ENCODE measurements at places on chromosomes 5 and 9.

GRCh38 chr9:108802967-108803366, 52.8 kb downstream of the ACTL7B start:
- DNase-seq: no peak

DNA sequence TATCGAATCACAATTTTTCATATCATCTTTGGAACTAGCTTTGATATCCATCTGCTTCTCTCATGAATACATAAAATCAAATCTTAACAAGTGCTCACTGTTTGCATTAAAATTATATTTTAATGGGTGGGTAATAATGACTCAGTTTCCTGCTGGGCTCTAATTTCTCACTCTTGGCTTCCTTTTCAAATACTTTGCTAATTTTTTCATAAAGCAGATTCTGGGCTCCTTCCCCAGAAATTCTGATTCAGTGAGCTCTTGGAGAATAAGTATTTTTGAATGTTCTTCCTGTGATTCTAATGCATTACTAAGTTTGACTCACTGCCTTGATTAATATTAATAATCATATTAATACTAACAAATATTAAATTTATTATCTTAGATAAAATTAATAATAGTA, 48.9 kb downstream of the YIPF5 start:
- no peak for DNase-seq

DNA sequence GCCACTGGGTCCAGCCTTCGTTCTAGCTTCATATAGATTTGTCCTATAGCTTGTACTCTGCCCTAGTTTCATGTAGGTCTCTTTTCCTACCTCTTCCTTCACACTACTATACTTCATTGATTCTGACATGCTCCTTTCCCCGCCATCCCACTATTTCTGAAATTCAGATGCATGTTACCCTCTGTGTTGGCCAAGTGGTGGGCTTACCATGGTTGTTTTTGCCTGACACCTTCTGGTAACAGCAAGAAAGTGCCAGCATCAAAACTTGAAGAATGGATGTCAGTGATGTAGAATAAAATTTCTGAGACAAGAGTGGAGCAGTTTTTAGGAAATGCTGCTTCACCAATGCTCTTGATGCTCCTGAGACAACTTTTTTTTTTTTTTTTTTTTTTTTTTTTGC, 19.5 kb upstream of the SERINC5 start:
- DNase-seq: peak; percentile 78

DNA sequence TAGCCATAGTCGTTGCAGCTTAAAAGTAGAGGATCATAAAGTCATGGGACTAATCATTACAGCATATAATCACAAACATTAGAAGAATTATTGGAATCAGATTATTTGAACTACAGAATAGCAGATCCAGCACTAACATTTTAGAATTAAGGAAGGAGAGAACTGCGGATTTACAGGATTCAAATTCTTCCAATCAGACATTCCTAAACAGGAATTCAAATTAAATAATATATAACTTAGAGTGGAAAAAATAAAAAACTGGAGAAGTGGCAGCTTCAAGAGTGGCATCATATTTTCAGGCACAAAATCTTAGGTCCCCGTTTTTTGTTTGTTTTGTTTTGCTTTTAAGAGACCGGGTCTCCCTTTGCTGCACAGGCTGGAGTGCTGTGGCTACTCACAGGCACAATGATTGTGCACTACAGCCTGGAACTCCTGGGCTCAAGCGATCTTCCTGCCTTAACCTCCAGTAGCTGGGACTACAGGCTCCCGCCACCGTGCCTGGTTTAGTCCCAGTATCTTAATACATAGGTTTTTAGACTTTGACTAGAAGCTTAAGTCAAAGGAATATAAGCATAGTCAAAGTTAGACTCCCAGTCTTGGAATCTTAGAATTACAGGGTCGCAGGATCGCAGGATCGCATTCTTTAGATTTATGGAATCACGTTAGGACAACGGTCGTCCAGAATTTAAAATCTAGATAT, 2.1 kb upstream of the FOXE1 start:
- no peak for DNase-seq

DNA sequence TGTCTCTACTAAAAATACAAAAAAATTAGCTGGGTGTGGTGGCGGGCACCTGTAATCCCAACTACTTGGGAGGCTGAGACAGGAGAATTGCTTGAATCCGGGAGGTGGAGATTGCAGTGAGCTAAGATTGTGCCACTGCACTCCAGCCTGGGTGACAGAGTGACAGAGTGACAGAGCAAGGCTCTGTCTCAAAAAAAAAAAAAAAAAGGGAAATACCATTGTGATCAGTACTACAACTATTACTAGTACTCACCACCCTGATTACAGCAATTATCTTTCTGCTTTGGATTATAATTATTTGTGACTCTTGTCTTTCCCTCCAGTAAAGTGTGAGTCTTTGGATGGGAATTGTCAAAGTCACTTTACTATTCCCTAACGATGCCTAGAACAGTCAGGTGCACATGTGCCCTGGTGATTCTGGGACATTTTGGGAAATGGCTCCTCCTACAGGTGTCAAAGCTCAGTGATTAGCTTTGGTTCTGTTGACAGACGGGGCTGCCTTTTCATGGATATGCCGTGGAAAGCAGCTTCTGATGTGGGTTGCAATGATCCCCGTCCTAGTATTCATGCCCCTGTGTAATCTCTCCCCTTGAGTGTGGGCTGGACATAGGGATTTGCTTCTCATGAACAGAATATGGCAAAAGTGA, 31.8 kb upstream of the FRRS1L start:
- DNase-seq: peak; percentile 25

- DNase-seq: no peak
Observed at GRCh38 chr9:86534572-86535258, 180.5 kb upstream of the TUT7 start.

- no peak for DNase-seq
Observed at GRCh38 chr5:80930940-80931339, 29.2 kb upstream of the RASGRF2 start.

GRCh38 chr5:123451047-123451446, 27.8 kb upstream of the CEP120 start:
- DNase-seq: no peak

- no peak for DNase-seq
Observed at GRCh38 chr9:27766073-27766835, 193.0 kb upstream of the C9orf72 start.

- DNase-seq: no peak
Observed at GRCh38 chr5:73494721-73495120, 3.5 kb upstream of the BTF3 start.

GRCh38 chr5:95643152-95643551, 3.4 kb upstream of the RFESD start:
- no peak for DNase-seq

GRCh38 chr9:138043061-138043410, 165.5 kb downstream of the CACNA1B start:
- DNase-seq: no peak

GRCh38 chr5:10699987-10700386, 61.0 kb downstream of the DAP start:
- no peak for DNase-seq

GRCh38 chr5:168707716-168708695, 128.8 kb upstream of the PANK3 start:
- no peak for DNase-seq

DNA sequence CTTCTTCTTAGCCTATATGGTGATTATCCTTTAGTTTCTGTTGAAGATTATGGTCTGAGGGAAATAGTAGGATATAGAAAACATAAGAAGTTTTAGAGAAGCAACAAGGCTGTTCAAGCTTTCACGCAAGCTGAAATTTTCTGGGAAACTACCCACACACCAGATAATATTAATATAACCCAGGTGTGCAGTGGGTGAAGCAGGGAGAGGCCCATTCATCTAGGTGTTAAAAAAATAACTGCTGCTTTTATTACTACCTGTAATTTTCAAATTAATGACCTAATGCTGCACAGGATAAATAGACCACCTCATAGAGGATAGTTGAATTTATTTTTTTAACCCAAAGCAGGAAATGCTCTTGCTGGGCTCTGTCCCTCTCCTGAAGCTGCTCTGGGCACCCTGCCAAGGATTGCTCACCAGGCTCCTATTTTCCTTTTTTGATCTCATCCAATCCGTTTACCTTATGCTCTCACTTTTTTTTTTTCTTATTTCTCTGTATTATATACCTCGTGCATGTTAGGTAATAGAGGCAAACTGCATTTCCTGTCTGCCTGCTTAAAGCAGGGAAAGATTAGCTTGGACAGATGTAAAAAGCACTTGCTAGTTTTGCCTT, 124.3 kb upstream of the SLC12A2 start:
- no peak for DNase-seq

DNA sequence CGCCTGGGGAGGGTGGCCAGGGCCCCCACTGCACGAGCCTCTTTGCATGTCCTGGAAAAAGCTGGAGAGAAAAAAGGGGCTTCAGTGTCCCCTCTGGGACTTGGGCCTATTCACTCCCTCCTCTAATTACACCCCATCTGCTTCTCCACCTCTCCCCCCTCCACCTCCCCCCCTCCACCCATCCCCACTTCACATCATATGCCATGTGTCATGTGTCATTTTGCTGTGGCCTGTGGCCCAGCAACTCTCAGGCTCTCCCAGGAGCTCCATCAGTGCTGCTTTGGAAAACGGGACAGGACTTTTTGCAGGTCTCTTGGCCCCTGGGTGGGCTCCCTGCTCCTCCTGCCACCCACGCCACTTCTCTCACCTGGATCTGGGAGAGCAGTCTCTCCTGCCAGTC, 68.7 kb downstream of the NTNG2 start:
- no peak for DNase-seq

DNA sequence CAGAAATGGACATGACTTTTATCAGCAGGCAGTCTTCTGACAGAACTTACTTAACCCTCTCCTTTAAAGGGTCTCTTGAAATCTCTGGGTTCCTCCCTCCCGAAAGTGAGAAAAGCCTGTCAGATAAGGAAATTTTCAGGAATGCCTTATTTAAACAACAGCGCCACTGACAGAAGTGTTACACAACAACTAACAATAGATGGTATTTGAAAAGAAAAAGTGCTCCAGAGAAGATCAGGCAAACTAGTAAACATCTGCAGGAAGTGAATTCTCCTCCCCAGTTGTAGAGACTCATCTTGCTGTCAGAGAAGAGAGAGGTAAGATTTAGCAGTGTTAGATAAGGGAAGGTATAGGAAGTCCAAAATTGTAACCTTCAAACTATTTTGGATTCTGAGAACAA, 107.2 kb upstream of the NFIL3 start:
- DNase-seq: peak; percentile 89

- DNase-seq: no peak
Observed at GRCh38 chr9:127351182-127352166, 45.5 kb upstream of the SLC2A8 start.

DNA sequence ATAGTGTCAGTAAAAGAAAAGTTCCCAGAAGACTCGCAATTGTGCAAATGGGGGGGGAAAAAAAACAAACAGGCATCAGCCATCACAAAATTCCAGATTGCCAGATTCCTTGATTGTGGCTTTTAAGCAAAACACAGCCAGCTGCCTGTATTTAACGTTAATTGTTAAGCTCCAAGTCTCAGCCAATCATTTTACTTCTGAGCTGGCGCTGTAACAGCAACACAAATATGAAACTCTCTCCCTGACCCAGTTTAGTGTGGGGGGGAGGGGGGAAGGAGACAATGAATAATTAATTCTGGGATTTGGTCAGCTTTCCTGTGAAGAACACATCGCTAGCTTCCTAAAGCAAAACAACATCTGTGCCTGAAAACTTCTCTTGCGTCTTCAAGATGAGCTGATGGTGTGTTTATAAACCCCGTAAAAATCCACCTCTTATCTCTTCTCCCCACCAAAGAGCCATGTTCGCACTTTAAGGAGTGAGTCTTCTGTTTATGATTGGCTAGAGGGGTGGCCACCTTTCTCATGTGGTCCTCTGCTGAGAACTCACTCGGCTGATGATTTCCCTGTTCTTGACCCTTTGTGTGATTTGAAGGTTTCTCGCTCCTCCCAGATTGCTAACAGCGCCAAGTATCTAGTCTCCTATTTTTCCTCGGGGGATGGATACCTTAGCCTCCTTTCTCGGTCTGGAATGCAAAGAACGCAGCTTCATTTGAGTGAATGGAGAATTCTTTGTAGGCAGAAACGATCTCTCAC, 160.2 kb upstream of the DAPK1 start:
- DNase-seq: peak; percentile 96

- no peak for DNase-seq
Observed at GRCh38 chr5:37757980-37758582, 81.8 kb downstream of the GDNF start.

DNA sequence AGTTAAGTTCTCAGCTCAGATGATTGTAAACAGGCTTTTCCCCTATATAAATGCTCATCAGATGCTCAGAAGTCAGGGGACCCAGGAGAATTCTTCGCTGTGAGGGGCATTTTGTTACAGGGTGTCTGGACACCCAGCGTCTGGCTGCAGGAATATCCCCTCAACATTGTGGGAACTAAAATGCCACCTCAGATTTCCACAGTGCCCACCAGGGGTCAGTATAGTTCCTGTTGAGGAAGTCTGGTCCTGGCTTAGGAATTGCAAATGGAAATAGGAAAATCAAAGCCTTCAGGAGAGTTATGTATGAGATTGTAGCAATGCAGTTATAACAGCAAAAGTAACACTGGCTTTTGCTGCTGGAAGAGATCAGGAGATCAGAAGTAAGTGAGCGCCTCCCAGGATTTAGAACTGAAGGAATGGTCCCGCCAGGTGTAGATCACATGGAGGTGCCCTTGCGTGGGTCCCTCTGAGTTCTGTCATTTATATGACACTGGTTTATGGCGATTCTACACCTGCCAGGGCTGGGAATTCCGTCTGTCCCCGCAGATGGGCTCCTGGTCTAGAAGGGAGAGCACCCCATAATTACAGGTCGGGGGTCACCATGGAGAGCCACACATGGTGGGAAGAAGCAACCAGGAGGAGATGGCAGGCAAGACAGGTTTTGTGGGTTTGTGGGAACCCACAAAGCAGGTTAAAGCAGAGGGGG, 47.1 kb upstream of the CTSL start:
- peak; percentile 78 for DNase-seq

GRCh38 chr9:119282476-119283077, 86.7 kb downstream of the BRINP1 start:
- DNase-seq: no peak

DNA sequence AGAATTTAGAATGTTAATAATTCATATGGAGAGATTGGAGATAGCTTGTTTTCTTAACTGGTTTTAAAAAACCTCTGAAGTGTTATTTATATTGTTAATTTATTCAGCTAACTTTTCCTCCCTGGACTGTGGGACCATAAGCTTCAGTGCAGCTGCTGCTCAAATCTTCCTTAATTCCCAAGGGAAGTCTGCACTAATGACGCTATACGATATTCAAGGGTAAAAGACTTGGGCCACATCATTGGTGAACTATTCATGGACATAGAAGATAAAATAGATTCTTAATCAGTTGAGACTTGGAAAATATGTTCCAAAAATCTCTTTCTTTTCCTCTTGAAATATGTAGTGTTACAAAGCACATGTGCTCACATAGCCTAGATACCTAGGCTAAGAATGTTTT, 31.1 kb upstream of the GAS1 start:
- no peak for DNase-seq

GRCh38 chr5:109326919-109327318, 82.9 kb downstream of the PJA2 start:
- DNase-seq: no peak

- peak; percentile 56 for DNase-seq
Observed at GRCh38 chr9:127926906-127927200, 3.7 kb downstream of the PIP5KL1 start.

- no peak for DNase-seq
Observed at GRCh38 chr5:122699201-122699600, 75.7 kb upstream of the SNX2 start.

All from mesendoderm (in vitro differentiated cells).